ENCODE measurements at places on chromosomes 12 and 14.

GRCh38 chr12:124898200-124898922, 16.1 kb downstream of the UBC start:
- DNase-seq = peak; percentile 45

DNA sequence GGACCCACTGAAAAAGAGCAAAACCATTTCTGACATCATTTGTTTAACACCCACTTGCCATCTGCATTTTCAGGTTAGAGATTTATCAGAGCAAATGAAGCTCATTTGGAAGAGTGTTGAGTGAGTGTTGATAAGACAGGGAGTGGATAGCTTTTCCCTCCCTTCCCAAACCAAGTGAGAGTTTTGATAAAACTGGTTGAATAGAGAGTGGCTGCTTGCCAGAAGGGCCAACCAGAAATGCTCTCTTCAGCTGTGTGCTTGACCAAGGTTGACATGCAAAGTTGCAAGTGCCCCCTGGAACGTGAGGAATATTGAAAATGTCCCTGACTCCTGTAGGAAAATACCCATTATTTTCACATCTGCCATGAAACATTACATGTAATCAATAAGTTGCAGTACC, 1487.0 kb upstream of the FLRT2 start:
- DNase-seq = no peak

- no peak for DNase-seq
Measured at GRCh38 chr12:130480231-130480630, 142.5 kb downstream of the PIWIL1 start.

GRCh38 chr12:12661086-12661856, 34.7 kb downstream of the GPR19 start:
- DNase-seq = no peak

GRCh38 chr12:54463484-54463883, 9.9 kb downstream of the GTSF1 start:
- no peak for DNase-seq

DNA sequence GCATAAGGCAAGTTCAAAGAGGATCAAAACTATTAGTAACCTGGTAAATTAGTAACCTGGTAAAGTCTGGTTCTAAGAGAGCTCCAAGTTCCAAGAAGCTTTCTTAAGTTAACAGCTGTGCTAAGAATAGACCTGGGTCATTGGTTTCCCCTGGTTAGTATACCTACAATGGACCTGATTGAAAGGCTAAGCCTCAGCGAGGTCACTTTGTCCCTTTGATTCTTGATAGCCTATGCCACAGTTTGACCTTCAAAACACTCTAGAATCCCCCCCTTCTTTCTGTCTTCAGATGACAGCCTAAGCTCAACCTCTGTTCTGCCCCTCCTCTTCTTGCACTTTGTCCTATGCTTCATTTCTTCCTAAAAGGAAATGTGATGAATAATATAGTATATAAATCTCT, 53.0 kb downstream of the LLPH start:
- DNase-seq = no peak

GRCh38 chr14:95776798-95777534, 63.0 kb upstream of the TCL1A start:
- DNase-seq = no peak

DNA sequence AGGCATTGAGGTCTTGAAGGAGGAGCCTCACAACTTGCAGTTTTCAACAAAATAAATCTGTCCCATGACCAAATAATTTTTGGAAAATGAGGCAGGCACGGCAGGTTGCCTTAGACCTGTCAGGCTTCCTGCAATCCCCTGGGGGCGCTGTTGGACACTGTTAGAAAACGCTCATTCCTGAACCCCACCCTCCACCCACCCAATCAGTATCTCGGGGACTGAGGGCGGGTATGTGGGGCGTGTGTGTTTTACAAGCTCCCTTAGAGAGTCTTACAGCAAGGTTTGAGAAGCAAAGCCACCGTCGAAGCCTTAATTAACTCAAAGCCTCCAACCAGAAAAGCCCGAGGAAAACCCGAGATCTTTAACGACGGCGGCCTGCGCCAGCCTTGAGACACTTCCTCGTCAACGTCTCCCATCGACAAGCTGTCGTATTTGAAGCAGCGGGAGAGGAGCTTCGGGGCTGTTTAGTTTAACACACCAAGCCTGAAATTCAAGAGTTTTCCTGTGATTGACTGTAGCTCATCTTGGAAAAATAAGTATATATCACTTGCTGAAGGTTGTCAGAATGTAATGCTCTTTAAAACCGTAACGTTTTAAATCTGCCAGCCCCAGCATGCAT, 123.0 kb downstream of the GLT1D1 start:
- no peak for DNase-seq

GRCh38 chr12:77299910-77300669, 234.7 kb upstream of the E2F7 start:
- no peak for DNase-seq

- no peak for DNase-seq
Measured at GRCh38 chr14:49908433-49908782, 15.5 kb downstream of the ARF6 start.

GRCh38 chr12:48819986-48820725, 1.9 kb downstream of the CACNB3 start:
- no peak for DNase-seq

- no peak for DNase-seq
Measured at GRCh38 chr12:131835616-131836171, 7.5 kb downstream of the MMP17 start.

- DNase-seq = no peak
Measured at GRCh38 chr12:56581418-56582145, 48.5 kb downstream of the BAZ2A start.

- no peak for DNase-seq
Measured at GRCh38 chr14:71687166-71687831, 244.9 kb upstream of the RGS6 start.

GRCh38 chr14:59096303-59096702, 92.2 kb upstream of the DAAM1 start:
- DNase-seq = no peak

DNA sequence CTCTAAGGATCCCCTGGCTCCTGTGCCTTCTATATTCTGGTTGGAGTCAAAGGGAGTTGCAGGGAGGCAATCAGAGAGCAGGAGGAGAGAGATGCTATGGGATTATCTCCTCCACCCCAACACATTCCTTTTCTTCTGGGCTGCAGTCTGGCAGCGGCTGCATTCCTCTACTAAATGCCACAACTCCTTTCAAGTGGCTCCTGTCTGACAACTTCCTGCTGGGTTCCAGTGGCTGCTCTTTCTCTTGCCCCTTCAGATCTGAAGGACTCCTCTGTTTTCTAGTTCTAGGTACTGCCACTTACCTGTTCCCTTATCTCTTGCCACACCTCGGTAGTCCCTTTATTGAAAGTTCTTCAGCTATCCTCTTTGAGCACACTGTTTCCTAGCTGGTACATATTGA, 425.0 kb downstream of the SNAPC1 start:
- DNase-seq = no peak

- DNase-seq = no peak
Measured at GRCh38 chr14:76514213-76514998, 138.5 kb downstream of the ESRRB start.

- no peak for DNase-seq
Measured at GRCh38 chr12:108752387-108752786, 21.1 kb upstream of the CORO1C start.

DNA sequence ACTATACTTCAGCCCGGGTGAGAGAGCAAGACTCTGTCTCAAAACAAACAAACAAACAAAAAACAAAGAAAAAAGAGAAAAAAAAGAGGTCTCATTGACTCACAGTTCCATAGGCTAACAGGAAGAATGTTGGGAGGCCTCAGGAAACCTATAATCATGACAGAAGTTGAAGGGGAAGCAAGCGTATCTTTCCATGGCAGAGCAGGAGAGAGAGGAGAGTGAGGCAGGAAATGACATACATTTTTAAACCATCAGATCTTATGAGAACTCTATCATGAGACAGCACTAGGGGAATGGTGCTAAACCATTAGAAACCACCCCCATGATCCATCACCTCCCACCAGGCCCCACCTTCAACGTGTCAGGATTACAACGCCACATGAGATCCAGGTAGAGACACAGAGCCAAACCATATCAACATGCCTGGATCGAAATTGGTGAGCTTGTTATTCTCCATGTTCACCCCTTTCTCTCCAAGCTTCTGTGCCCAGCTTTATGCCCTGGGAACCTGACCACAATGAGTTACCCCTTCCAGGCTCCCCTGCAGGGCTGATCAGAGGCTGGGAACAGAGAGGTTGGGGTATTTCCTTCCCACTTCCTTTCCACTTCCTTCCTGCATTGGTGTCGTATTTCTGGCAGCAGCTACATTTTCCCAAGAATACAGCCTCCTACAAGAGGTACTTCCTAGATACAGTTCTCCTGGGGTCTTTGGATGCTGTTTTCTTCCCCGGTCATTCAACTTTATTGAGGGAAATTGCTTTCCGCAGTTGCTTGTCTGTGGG, 219.3 kb upstream of the FLRT2 start:
- no peak for DNase-seq

- no peak for DNase-seq
Measured at GRCh38 chr12:29024117-29024516, 125.0 kb upstream of the FAR2 start.

DNA sequence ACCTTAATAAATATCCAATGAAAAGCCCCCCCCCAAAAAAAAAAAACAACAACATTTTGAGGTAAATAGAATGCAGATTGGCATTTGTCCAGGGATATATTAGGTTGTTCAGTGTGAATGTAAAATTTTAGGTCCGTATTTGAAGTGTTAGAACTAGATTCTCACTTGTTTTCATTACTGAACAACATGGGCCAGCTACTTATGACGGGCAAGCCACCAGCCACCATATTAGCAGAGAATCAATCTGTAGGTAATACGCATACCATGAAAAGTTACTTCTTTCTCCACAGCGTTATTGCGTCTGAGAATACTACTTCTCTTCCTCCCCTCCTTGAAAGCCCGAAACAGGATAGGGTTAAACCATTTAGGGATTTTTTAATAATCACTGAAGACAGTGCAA, 5.4 kb downstream of the FLRT2 start:
- DNase-seq = no peak

- no peak for DNase-seq
Measured at GRCh38 chr14:51004801-51005526, 60.7 kb upstream of the PYGL start.

DNA sequence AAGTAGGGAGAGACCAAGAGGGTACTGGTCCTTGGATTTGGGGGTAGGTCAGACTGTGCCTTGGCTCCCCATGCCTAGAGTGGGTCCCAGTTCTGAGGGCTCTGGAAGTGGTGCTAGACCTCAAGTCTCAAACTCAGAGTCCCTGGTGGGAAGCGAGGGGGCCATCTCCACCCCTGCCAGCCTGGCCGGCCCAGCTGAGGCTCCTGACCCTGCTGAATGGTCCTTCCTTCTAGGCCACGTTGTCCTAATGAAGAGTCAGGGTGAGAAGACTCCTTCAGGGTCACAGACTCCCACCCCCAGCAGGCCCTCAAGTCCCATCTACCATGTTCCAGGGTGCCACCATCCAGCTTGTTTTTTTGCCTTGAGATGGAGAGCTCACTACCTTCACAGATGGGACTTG, 12.9 kb downstream of the SERPINA6 start:
- DNase-seq = no peak

DNA sequence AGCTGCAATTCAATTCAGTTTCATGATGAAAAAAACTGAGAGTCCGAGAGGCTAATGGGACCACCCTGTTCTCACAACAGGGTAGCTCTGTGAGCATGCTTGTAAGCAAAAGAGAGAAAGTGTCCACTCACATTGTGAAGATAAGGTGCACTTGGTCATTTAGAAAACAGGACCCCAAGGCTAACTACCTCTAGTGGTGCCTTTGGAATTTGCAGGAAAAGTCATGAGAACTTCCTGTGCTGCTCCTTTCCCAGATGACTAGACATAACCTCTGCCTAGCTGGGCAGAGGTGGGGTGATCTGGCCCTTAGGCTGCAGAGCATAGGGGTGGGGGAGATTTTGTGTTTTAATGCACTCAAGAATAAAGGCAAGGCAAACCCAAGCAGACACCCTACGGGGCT, 118.9 kb downstream of the STAB2 start:
- DNase-seq = no peak

GRCh38 chr12:24280056-24280842, 330.8 kb upstream of the SOX5 start:
- no peak for DNase-seq

DNA sequence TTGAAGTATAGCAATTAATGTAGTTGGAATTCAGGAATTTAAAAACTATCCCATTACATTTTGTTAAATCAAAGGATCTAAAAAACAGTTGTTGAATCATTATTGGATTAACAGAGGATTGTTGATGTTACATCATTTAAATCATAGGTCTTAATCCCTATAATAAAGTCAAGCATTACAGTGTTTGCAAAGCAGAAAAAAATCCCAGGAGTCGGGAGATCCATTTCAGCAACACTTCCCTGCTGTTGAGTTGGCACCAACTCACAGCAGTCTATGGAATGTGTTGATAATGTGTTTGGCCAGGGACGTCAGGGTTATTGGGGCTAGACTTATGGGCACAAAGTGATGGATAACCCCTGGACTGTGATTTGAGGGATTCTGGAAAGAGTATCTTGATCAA, 99.1 kb upstream of the TMTC1 start:
- no peak for DNase-seq

GRCh38 chr12:6871052-6871957, 1.8 kb downstream of the SPSB2 start:
- no peak for DNase-seq

DNA sequence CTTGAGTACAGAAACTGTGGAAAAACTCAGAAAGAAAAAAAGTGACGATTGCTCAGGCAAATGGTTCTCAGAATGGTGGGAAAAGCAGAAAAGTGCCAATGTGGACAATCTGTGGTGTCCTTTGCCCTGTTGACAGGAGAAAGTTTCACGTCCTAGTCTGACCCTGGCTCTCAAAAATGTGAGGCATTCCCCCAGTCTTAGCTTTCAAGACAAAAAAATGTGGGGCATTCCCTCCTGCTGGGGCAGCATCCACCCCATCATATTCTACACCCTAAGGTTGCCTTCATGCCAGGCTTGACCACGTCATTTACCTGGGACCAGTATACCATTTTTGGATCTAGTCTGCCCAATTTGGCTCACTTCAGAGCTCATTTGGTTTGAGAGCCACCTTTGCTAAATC, 20.7 kb upstream of the ANAPC7 start:
- no peak for DNase-seq

DNA sequence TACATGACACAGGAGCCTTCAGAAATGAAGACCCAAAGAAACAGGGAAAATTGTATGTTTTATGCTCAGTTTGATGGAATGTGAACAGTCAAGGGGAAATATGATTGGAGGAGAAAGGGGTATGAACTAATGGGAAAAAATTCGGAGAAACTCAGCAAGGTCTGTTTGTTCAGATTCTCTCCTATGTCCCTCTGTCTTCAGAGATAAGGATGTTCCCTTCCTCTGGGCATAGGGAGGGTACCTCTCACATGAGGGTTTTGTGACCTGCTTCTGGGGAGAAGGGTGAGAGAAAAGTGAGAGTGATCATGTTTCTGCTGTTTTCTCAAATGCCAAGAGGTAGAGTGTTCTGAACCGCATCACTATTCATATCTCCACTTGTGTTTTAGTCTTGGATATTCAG, 26.6 kb upstream of the LIMA1 start:
- no peak for DNase-seq

- no peak for DNase-seq
Measured at GRCh38 chr12:111067498-111067897, 147.1 kb upstream of the MYL2 start.

GRCh38 chr12:75592086-75592485, 80.7 kb upstream of the KRR1 start:
- DNase-seq = no peak

GRCh38 chr12:95693689-95694088, 96.9 kb downstream of the NTN4 start:
- no peak for DNase-seq
